SW 1271 (cell line): ENCODE measurements at places on chromosomes 2 and 18.

DNA sequence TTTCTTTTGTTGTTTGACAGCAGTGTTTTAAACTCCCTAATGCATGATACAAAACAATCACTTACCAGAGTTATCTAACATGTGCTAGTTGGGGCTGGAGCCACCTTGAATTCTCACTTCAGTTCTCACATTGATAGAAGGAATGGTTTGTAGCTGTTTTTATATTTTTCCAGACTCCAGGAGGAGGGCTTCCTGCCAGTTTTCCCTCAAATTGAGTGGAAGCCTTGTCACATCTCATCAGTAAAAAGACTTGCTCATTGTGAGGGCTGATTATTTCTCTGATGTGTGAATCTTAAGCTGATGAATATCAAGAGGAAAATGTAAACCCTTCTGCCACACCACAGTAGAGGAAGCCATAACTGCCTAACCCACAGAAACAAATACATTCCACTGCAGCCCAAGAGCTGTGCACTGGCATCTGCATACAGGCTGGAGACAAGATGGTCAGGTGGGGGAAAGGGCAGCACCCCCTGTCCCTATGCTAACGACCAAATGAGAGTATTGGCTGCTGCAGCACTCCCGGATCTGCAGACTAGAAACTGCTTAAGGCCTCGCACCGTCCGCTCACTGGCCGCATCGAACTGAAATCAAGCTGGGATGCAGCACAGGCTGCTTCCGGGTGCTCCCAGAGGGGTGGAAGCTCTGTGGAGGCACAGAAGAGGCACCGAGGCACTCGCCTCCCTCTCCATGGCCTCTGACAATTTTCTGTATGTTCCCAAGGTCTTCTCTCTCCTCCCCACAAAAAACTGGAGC, 73.7 kb upstream of the TPO start:
- DNase-seq: no peak

GRCh38 chr2:173264603-173265366, 89.9 kb upstream of the CDCA7 start:
- DNase-seq: no peak

GRCh38 chr2:241858206-241859016, at the start of gene PDCD1:
Gene PDCD1, minus strand, starts transcription at chr2:241858894. Its CDS starts 56 bp downstream, at chr2:241858838.
- DNase-seq: no peak

GRCh38 chr18:40841467-40841866, 1113.6 kb upstream of the PIK3C3 start:
- DNase-seq: no peak

- no peak for DNase-seq
Measured at GRCh38 chr2:127743477-127744026, 42.3 kb downstream of the SFT2D3 start.

DNA sequence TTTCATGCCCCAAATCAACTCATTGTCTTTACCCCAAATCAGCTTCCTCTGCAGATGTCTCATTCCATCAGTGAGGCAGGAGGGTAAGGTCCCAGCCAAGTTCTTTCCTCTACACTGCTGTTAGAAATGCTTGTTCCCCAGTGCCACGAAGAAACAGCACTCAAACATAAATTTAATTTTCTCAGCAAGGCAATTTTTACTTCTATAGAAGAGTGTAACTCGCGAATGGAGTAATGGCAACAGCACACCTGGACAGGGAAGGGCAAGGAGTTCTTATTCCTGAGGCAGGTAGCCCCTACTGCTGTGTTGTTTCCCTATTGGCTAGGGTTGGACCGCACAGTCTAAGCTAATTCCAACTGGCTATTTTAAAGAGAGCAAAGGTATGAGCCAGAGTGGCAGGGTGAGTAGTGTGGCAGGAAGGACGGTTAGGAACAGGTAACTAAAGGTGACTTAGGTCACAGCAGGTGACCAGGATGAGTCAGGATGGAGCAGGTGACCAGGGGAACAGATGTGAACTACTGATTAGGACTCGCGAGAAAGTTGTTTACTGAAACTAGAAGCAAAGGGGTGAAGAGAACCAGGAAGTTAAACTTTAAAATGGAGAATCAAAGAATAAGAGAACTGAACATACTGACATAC, 12.0 kb upstream of the CEP68 start:
- no peak for DNase-seq

GRCh38 chr2:127700527-127701192, 637 bp upstream of the SFT2D3 start:
- peak; percentile 87 for DNase-seq

GRCh38 chr2:174675615-174676014, 78.0 kb upstream of the WIPF1 start:
- no peak for DNase-seq

DNA sequence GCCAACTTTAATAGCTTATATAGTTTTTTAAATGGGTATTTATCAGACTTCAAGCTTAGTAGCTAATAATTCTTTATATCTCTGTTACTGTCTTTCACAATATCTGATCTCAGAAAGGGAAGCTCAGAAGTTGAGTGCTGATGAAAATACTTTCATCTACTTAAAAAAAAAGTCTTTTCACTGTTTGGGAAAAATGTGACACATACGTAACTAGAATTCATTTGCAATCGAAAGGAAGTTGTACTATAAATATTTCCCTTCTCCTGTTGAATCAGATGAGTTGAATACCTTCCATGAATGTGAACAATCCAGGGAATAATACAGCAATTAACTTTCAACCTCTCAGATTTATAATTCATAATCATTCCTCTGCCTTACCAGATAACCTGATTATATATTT, 811 bp upstream of the SCG2 start:
- no peak for DNase-seq

DNA sequence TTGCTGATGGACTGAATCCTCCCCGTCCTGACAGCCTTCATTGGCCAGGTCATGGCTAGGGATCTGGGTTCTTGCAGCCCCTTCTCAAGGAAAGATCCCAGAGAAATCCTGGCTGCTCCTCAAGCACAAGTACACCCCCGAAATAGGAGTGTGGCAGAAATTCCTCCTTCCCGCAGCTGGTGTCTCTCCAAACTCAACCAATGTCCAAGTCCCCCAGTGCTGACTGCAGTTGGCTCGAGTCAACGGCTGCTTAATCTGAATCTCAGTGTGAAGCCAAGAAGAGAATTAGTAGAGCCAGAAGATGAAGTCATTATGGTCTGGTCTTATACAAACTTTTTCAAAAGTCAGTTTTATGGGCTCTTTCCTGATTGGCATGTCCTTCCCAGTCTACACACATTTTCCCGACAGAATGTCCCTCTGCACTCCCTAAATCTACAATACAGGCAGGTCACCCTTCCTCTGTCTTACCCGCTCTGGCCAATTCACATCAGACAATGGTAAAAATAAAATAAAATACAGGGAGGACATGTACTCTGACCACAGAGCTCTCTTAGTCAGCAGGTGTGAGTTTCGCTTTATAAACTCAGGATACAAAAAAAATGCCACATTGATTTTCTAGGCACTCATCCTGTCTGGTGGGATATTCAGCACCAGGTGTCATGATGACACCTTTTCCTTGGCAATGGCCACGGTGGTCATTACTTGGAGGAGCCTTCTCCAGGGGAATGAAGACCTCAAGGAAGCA, 76.9 kb upstream of the PAPOLG start:
- no peak for DNase-seq

DNA sequence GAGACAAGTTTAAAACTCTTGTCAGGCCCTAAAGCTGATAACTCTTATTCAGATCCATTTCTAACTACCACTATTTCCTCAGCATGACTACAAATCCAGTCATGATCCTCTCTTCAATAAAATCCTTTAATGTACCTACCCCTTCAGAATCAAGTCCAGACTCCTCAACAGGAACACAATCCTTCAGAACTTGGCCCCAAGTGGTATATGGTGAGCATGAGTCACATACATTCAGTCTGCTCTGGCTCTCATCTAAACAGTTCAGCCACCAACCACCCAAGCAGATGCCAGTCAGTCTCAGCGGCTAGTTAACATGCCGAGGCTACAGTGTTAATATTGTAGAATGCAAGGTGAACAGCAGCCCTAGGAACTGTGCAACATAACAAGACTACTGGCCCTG, 9.7 kb downstream of the LMAN2L start:
- DNase-seq: no peak

- DNase-seq: no peak
Measured at GRCh38 chr2:240833724-240834285, 13.8 kb upstream of the KIF1A start.

DNA sequence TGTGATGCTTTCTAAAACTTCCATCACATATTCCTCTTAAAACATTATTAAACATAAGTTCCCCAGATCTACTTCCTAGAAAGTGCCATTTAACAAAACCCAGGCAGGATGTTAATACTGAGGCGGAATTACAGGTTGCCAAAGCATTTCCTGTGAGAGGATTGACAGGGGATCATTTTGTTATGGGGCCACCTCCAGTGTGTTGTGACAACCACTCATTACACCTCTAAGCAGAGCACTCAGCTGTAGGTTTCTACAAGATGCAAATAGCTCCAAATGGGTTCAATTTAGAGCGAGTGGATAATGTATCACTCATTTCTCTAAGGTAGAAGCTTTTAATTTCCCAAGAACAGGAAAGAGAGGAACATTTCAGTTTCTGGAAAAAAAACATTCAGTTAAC, 1429.5 kb upstream of the ACVR2A start:
- no peak for DNase-seq

- DNase-seq: no peak
Measured at GRCh38 chr2:174877751-174878150, 113.5 kb upstream of the CHRNA1 start.

GRCh38 chr18:33837191-33837590, 259.2 kb downstream of the ASXL3 start:
- no peak for DNase-seq

DNA sequence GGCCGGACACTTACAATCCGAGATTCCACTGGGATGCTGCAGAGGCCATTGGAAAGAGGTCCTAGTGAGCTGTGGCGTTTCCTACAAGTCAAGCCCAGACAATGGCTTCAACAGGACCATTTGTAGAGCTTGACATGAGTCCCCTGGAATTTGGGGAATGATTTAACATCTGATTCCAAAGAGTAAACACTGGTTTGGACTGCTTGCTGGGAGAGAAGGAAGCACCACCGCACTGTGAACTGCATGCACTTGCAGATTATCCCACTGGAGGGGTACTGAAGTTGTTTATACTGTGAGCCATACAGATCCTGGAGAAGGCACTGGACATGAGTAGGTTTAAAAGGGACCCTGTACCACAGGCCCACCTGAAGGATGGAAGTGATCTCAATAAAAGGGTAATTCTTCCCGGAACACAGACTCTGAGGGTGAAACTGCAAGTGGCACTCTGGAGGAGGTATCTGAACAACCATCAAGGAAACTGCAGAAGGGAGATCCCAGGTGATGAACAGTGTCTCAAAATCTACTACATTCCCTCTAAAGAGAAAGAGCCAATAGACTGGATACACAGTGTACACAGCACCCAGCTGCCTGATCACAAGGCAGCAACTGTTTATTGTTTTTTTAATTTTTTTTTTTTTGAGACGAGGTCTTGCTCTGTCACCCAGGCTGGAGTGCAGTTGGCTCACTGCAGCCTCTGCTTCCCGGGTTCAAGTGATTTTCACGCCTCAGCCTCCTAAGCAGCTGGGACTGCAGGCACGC, 4.3 kb upstream of the RAB6C start:
- no peak for DNase-seq

DNA sequence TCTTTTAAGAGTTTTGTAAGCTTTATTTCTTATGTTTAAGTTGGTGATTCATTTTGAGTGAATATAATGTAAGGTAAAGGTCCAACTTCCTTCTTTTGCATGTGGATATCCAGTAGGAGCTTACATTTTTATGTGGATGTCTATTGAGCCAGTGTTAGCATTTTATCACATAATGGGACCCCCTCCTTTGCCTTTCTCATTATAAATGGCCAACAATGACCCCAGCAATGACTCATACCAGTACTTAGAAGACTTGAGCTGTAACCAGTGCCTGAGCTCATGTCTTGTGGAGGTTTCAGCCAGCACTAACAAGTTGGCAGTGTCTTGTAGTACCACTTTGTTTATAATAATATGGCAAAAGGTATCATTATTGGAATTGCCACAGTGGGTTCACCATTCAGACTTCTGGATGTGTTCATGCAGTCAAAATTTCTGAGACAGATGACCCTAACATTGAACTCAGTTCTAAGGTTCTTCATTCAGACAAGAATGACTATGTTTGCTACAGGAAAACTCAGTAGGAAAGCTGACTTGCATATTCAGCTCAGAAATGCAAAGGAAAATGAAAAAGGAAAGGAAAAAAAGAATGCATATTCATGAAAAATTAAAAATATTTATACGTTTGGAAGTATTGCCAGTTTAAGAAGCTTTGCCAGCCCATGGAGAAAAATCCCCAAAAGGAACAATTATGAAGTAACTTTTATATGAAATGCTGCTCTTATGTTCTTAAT, 41.0 kb downstream of the CDKL4 start:
- no peak for DNase-seq

GRCh38 chr2:66573821-66574233, 138.9 kb downstream of the MEIS1 start:
- DNase-seq: no peak

GRCh38 chr2:64769392-64770044, 115.8 kb upstream of the SERTAD2 start:
- no peak for DNase-seq

DNA sequence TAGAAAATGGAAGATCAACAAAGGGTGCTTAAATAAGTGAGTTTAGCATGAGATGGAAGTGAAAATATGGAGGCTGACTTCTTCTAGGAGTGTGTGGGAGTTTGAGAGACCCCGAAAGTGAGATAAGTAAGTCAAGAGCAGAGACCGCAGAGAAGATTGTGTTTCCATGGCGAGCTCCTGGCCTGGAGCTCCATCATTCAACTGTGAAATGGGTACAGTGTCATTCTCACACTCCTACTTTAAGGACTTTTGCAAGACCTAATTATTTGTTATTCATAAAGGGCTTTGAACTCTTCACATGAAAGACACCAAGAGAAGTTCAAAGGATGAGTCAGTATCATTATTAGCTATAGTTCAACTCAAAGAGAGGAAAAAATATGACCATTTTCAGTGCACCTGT, 134.2 kb upstream of the PIK3C3 start:
- no peak for DNase-seq
